NCI-H2171 (cell line): ENCODE measurements at places on chromosomes 4 and X.

GRCh38 chrX:140091125-140091886 is 126.0 kb upstream of the CXorf66 start:
- peak; percentile 5 for DNase-seq

DNA sequence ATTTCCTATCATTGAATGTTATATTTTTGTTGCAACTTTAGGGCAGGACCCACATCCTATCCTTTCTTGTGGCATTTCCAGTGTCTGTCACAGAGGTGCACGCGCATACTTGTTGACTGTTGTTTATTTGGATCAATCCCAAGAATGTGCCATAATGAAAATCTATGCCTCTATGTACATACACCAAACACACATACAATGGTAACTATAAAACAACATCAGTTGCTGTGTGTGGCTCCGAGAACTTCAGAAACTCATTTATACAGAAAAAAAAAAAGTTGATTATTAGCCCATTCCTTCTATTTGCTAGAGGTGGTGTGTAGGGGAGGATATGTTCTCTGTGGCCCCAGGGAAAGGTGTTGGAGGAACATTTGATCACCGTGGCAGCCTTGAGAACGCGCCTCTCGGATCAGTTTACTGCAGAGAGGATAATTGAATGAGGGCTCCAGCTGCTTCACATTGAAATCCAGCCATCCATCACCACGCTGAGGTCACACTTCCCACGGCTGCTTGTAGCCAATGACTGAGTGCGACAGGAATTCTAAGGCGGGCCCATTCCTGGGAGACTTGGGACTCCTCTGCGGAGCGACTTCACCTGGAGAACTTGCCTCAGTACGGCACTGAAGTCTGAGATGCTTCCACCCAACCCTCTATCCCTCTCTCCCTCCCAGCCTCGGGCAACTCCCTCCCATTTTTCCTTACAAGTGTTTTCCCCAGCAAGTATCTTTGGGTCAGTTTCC is 19.5 kb downstream of the SMPX start:
- DNase-seq = peak; percentile 81

GRCh38 chr4:4560136-4560535 is 18.3 kb upstream of the STX18 start:
- DNase-seq = no peak

DNA sequence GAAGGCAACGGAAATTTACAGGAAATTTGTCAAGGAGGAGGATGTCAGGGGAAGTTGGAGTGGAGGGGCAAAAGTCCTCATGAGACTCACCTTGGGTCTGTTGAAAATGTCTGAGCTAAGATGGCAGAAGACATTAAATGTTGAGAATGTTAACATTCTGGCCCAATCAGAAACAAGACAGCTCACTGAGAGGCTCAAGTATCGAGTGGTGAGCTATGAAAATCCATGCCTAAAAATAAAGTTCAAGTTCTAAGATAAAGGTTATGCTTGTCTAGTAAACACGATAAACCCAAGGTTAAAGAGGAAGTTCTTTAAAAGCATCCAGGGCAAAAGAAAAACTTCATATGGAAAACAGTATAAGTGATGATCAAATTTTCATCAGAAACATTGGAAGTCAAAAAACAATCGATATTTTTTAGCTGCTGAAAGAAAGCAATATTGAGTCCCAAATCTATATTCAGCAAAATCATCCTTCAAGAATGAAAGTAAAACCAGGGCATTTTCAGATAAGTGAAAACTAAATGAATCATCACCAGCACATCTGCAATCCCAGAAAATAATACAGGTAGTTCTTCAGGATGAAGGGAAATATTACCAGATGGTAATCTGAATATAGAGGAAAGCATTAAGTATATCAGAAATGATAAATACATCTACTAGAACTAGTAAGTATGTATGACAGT is 462.4 kb downstream of the TLL1 start:
- no peak for DNase-seq

- no peak for DNase-seq
Observed at GRCh38 chr4:100075056-100075455, 115.2 kb downstream of the DDIT4L start.

DNA sequence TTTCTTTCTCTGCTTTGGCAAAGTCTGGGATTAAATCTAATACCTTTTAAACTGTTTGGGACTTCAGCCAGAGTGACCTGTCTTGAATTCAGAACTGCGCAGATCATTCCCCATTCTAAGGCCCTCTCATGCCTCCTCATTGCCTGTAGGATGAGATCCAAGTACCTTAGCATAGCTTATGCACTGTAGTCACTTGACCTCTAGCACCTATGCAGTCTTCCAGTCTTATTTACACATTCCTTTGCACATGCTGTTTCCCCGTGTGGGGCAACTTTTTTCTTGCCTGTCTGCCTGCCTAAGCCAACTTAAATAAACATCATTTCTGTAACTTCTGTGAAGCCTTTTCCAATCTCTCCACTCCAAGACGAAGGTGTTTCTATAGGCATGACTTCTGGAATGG is 68.4 kb downstream of the AR start:
- DNase-seq = no peak

DNA sequence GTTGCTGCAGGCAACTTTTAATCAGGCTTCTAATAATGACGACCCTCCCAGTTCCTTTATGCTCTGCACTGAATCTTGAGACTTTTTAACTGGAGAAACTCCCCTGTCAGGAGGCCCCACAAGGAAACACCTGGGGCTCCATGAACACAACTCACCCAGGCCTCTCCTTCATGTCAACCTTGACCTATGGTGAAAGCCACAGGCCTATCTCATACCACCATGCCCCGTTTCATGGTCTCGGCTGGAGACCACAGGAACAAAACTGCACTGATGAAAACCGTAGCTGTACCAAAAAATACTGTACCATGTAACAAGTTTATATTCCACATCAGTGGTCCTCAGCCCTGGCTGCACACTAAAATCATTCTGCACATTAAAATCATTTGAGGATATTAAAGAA is 57.0 kb downstream of the ZNF827 start:
- DNase-seq = no peak

DNA sequence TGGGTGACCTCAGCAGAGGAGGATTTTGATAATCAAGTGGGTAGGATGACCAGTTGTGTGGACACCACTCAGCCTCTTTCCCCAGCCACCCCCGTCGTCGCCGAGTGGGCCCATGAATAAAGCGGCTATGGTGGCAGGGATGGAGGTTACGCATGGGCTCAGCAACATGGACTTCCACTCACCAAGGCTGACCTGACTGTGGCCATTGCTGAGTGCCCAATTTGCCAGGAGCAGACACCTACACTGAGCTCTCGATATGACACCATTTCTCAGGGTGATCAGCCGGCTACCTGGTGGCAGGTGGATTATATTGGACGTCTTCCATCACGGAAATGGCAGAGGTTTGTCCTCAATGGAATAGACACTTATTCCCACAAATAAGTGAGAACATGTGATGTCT is 361.3 kb downstream of the KLHL4 start:
- DNase-seq = no peak

DNA sequence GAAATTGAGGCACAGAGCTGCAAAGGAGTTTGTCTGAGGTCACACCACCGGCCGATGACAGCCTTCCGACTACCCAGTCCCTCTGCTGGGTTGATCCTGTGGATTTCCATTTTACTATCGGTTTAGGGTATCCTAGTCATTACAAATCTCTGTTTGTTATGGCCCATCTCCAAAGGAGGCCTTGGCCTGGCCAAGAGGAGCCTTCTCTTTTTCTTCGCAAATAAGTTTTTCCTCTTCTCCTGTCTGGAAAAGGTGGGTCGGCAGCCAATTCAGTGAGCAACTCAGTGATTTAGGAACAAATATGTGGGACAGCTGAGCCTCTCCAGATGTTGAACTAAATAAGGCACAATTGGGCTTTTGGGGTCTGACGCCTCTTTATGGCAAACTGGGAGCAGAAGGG is 169.2 kb upstream of the RBPJ start:
- DNase-seq = no peak

DNA sequence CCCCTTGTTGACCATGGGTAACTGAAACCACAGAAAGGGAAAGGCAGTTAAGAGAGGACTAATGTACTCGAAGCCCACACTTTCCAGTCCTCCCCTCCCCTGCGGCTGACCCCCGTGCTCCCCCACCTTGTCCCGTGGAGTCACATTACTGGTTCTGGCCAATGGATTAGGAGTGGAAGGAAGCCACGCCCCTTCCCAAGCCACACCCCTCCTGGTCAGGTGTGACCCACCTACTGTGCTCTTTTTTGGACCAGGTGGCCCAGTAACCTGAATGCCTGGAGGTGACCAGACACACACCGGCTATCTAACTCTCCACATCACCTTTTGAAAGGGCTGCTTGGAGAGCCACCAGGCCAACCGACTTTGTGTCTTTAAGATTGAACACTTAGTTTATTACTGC is 109.3 kb upstream of the MSX1 start:
- no peak for DNase-seq

- no peak for DNase-seq
Observed at GRCh38 chr4:76809594-76810305, 88.2 kb downstream of the SOWAHB start.

- peak; percentile 11 for DNase-seq
Observed at GRCh38 chr4:136505020-136505419, 1027.3 kb downstream of the PCDH18 start.

DNA sequence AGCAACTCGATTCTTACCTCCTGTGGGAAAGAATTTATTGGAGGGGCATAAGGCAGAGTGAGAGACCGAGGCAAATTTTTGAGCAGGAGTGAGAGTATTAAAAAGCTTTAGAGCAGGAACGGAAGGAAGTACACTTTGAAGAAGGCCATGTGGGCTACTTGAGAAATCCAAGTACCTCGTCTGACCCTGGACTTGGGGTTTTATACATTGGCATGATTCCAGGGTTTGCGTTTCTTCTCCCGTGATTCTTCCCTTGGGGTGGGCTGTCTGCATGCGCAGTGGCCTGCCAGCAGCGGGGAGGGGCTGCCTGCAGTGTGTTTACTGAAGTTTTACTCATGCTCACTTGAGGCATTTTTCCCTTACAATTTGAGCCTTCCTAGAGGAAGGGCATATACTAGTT is 3.4 kb downstream of the GALNT7 start:
- no peak for DNase-seq

DNA sequence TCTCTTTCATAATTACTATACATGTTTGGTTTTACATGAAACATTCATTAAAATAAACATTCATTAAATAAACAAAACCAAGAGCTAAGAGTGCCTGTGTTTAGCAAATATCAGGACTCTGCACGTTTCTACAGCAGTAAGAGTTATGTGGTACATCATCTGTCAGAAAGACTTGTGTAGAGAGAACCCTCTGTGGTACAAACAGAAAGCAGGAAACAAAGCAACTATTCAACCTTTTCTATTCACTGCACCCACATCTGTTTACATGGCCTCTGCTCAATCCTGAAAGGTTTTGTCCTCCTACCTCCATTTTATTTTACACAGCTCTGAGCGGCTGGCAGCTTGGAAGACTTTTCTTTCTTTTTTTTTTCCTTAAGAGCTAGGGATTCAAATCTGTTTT is 90.7 kb upstream of the PCDH18 start:
- DNase-seq = no peak

GRCh38 chrX:17563076-17563475 is 174.2 kb upstream of the SCML1 start:
- DNase-seq = no peak

DNA sequence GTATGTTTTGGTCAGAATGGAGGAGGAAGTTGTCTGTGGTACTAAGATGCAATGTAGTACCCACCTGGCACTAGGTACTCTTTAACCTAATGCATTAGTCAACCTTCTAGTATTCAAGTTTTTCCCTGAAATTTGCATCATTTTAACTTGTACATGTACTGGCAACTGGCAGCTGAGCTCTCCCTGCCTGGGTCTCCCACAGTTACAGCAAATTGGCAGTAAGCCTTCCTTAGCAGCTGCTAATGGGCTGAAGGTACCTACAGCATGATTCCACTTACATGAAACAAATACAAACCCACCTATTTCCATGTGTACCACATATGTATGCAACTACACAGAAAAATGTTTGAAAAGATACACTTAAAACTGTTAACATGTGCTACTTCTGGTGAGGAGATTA is 8.1 kb upstream of the KLHL2 start:
- no peak for DNase-seq

GRCh38 chr4:83234902-83235644 is 49.5 kb downstream of the COQ2 start:
- DNase-seq = no peak

DNA sequence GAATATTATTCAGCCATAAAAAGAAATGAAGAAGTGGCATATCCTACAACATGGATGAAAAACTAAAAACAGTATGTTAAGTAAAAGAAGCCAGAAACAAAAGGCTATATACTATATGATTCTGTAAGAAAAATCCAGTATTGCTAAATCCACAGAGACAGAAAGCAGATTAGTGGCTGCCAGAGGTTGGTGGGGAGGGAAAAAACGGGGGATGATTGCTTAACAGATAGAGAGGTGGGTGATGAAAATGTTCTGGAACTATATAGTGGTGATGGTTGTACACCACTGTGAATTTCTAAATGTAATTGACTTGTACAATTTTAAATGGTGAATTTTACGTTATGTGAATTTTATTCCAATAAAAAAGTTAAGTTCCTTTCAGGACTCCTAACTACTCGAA is 157.6 kb upstream of the SH3RF1 start:
- no peak for DNase-seq

- no peak for DNase-seq
Observed at GRCh38 chr4:108261026-108261425, 92.3 kb upstream of the LEF1 start.

DNA sequence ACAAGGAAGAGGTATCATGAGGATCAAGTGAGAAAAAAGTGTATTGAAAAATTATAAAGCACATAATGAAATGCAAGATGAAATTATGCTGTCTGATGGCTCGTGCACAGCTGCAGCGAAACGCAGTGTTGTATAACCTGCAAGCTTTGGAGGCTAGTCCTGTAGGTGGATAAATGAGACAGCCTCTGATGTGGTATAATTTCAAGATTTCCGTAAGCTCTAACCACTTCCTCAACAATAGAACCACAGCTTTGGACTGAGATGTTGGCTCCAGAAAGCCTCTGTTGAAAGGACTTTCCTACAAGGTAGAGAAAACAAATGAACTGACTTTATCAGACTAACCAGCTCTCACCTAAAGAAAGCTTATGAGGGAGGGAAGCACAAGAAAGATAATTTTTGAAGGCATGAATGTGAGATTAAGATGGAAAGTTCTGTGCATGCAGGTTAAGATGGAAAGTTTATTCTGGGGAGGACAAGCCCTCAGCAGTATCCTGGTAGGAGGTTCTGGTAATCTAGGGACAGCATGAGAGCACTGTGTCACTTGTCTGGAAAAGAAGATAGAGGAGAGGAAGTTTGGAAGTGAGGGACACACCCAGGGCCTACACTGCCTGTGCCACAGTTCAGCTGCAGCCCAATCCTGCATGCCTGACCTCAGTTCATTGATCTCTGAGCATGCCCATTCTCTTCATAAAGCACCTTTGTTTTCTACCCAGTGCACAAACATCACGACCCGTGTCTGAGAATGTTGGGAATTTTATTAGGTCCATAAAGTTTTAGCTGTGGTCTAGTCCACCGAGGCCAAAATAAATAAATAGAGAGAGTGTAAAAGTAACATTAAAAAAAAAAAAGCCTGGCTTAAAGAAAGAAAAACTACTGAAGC is 161.5 kb upstream of the SFRP2 start:
- DNase-seq = no peak

DNA sequence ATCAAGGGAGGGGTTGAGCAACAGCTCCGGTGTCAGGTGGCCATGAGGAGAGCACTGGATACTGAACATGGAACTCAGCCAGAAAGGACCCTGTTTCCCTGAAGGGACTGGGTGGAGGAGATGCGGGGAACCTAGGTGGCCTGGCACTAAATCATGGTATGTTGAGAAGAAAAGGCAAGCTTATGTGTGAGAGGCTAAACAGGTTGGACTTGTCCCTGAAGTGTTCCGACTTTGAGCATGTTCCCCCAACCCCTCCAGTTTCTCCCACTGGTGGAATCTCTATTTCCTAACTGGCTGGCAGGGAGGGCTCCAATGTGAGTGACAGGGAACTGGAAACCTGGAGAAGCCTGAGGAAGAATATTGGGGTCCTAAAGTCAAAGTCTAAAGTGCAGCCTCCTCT is 69.5 kb downstream of the PLAC1 start:
- no peak for DNase-seq
